ENCODE measurements at places on chromosomes 3 and 15. TPM values are rescaled to one million over a fixed set of nuclear protein-coding genes. Genes with fewer than 3 reads are reported as not detected.

The PLIN1 gene
- polyA plus RNA-seq, result 0.29 TPM

The SKOR1 gene
- 0.37 TPM for polyA plus RNA-seq

The FBXO40 gene
- polyA plus RNA-seq, result not detected

The EAF2 gene
- polyA plus RNA-seq, result 161 TPM

The DUOX2 gene
- not detected for polyA plus RNA-seq

The TIPIN gene
- 3.0 TPM for polyA plus RNA-seq
